ENCODE measurements at places on chromosomes 16 and 17.
A peak's percentile ranks its signal among the peaks of the same experiment; 100 is the strongest.

GRCh38 chr16:75096656-75097055, 19.9 kb downstream of the LDHD start:
- DNase-seq = no peak

GRCh38 chr17:14311186-14311705, 10.4 kb downstream of the HS3ST3B1 start:
- no peak for DNase-seq

DNA sequence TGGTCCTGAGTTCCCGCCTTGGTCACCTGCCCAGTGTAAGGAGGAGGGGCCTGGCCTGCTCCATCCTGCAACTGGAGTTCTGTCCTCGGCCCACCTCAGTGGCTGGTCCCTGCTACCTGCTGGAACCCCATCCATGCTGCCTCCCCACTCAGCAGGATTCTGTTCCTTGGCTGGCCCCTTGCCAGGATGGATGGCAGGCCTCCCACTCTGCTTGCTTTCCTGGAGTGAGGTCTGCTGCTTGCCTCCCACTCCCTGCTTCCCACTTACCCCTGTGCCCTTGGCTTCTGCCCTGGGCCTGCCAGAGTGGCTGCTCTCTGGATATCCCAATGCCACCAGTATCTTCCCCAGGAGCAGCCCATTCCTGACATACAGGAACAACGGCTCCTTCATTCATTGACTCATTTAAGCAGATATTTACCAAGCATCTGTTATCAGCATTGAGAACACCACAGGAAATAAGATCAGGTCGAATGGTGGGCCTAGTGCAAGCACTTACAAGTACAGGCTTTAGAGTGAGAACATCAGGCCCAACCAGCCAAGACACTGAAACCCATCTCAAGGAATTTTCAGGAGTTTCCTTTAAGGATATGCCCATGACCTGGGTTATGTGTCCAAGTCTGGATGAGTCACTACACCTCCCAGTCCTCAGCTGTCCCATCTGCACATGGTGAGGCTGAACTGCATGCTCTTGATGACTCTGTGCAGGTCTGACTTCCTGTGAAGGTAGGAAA, 17.0 kb upstream of the RPRML start:
- peak; percentile 58 for DNase-seq

- no peak for DNase-seq
These were observed 14.2 kb downstream of the POLR3K start for GRCh38 chr16:38941-39892.

DNA sequence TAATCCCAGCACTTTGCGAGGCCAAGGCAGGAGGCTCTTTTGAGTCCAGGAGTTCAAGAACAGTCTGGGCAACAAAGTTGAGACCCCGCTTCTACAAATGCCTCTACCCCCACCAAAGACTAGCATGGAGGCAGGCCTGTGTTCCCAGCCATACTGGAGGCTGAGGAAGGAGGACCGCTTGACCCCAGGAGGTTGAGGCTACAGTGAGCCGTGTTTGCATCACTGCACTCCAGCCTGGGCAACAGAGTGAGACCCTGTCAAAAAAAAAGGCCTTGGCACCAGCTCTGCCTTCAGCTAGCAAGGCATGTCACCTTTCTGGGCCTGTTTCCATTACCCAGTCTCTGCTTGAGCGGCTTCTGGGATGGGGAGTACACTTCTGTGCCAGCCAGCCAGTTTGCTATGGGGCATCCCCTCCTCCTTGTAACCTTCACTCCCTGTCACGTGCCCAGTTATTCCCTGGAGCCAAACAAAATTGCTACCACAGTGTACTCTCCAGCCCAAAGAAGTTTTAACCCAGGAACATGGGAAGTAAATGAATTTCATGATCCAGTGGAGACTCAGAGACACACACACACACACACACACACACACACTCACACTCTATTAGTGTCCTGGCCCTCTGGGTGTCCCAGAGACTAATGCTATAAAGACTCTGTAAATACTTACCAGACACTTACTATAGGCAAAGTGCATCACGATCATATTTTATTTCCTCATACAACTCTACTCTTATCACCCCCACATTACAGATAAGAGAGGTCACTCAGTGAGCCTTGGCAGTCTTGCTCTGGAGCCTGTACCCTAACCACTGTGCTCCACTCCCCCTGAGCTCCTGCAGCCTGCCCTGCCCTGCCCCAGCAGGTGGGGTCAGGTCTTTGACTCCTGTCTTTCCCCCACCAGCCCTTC, 2.5 kb downstream of the CISD3 start:
- no peak for DNase-seq

DNA sequence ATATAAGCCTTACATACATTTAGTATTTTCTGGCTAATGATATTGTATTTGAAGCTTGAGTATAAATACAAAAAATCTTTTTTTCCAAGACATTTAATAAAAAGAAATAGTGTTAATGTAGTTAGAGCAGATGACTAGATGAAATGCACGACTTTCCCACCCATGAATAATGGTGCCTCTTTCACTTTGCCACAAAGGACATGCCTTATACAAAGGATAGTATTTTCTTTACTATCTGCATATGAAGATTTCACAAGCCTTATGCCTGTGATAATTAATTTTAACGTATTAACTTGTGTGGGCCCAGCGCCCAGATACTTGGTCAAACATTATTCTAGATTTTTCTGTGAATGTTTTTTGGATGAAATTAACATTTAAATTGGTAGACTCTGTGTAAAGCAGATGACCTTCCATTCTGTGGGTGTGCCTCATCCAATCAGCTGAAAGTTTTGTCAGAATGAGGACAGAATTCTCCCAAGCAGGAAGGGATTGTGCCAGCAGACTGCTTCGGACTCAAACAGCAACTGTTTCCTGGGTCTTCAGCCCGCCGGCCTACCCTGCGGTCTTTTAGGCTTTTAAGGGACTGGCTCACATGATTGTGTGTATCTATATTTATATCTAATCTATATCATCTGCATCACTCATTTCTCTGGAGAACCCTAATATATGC, 115.4 kb downstream of the USP22 start:
- DNase-seq = no peak

- DNase-seq = no peak
These were observed 17.4 kb upstream of the MAP3K14 start for GRCh38 chr17:45334231-45334630.

DNA sequence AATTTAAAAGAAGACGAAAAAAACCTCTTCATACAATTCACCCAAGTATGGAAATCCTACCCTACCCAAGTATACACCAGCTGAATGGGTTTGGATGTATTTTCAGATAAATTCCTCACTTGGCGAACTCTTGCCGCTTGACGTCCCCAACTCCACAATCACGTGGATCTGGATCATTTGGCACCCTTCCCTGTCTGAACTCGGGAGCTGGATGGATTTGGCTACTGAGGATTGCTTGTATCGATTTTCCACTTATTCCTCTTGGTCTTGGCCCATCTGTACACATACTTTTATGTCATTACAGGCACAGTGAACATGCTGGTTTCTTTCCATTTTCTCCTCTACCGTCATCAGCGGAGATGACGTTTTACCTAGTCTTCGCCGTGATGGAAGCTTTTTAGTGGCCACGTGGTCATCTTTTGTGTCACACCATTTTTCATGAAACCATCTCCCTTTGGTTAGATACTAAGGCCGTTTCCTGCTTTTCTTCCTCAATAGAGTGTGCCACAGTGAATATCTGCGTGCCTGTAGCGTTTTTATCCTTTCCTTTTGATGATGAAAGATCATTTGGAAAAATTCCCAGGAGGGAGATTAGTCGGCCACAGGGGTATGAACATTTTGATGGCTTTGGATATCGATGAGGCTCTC, 47.1 kb downstream of the CMIP start:
- peak; percentile 49 for DNase-seq

- DNase-seq = no peak
These were observed 71.2 kb upstream of the MRTFB start for GRCh38 chr16:13999895-14000425.

- peak; percentile 30 for DNase-seq
These were observed 57.9 kb downstream of the GNA13 start for GRCh38 chr17:64998436-64999190.

- no peak for DNase-seq
These were observed 19.2 kb downstream of the POLR3E start for GRCh38 chr16:22316411-22316811.

GRCh38 chr17:21291357-21291756, 6.8 kb downstream of the MAP2K3 start:
- DNase-seq = no peak

GRCh38 chr17:79915850-79916430, 76.7 kb upstream of the CBX4 start:
- peak; percentile 45 for DNase-seq

DNA sequence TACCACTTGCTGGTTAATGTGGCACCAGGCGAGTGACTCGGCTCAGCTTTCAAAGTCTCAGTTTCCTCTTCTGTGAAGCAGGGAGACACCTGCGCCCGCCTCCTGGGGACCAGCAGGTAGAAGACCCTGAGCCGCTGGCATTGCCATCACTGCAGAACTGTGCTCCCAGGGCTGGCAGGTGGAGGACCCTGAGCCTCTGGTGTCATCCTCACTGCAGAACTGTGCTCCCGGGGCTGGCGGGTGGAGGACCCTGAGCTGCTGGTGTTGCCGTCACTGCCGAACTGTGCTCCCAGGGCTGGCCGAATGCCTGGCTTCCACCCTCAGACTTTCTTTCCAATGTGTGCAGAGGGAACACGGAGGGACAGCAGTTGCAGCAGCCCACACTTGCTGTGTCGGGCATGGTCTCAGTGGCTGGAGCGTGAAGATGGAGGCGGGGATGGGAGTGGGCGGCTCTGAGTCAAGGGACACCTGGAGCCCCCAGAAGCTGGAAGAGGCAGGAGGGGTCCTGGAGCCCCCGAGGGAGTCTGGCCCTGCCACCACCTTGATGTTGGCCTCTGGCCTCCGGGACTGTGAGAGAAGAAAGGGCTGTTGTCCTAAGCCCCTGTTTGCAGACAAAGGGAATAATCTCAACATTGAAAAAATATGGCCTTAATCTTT, 75.8 kb upstream of the METTL9 start:
- DNase-seq = no peak

- DNase-seq = no peak
These were observed 259.6 kb upstream of the KCNJ16 start for GRCh38 chr17:69815406-69815805.

DNA sequence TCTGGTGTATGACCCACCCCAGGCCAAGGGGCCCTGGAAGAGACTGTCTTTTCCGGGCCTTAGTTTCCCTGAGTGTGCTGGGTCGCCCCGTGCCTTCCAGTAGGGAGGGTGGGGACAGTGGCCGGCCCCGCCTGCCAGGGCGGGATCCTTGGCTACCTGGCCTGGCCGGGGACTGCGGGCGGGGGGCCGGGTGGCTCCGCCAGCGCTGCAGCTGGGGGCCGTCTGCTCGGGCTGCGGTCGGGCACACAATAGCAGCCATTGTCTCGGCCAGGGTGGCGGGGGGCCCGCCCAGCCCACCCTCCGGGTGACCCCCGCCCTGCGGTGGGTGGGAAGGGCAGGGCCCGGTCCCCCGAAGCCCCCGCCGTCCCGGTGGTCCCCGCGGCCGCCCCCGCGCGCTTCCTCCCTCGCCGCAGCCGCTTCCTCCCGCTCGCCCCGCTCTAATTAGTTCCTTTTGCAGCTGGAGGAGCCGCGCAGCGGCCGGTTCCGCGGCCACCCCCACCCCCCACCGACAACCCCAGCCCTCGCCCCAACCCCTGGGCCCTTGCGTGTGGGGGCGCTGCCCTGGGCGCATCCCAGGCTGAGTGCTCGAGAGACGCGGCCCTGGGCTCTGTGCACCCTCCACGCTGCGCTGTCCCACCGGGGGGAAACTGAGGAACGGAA, 11.6 kb downstream of the GLIS2 start:
- no peak for DNase-seq

All from fibroblast of mammary gland (primary cell).